BJ (cell line): ENCODE measurements at places on chromosomes 1 and 21. TPM values are rescaled to one million over a fixed set of nuclear protein-coding genes. Genes with fewer than 3 reads are reported as not detected.

- DNase-seq, result no peak
Observed at GRCh38 chr1:202981939-202982338, 14.9 kb upstream of the CYB5R1 start.

DNA sequence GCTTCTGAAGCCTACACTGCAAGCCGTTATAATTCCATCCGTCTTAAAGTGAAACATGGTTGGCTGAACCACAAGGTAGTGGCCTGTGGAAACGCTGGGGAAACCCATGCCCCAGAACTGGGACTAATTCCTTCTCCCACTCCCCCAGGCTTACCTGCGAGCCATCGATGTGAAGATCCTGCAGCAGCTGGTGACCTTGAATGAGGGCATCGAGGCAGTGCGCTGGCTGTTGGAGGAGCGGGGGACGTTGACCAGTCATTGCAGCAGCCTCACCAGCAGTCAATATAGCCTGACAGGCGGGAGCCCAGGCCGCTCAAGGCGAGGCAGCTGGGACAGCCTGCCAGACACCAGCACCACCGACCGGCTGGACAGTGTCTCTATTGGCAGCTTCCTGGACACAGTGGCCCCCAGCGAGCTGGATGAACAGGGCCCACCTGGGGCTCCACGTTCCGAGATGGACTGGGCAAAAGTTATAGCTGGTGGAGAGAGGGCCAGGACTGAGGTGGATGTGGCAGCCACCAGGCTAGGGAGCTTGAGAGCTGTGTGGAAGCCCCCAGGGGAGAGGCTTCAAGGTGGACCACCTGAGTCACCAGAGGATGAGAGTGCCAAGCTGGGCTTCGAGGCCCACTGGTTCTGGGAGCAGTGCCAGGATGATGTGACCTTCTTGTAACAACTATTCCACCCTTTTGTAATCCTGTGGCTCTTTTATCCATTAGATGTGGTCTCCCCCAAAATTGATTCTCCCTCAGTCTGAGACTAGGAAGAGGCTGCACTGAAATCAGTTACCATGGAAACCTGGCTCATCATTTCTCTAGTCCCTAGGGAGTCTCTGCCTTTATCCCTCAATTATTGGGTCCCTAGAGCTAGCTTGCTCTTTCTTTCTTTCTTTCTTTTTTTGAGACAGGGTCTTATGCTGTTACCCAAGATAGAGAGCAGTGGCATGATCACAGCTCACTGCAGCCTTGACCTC is 16.7 kb downstream of the LURAP1 start:
- DNase-seq, result no peak

- DNase-seq, result no peak
Observed at GRCh38 chr1:176976225-176976624, 188.3 kb downstream of the ASTN1 start.

GRCh38 chr1:112501810-112502641 is 6.7 kb upstream of the WNT2B start:
- no peak for DNase-seq

DNA sequence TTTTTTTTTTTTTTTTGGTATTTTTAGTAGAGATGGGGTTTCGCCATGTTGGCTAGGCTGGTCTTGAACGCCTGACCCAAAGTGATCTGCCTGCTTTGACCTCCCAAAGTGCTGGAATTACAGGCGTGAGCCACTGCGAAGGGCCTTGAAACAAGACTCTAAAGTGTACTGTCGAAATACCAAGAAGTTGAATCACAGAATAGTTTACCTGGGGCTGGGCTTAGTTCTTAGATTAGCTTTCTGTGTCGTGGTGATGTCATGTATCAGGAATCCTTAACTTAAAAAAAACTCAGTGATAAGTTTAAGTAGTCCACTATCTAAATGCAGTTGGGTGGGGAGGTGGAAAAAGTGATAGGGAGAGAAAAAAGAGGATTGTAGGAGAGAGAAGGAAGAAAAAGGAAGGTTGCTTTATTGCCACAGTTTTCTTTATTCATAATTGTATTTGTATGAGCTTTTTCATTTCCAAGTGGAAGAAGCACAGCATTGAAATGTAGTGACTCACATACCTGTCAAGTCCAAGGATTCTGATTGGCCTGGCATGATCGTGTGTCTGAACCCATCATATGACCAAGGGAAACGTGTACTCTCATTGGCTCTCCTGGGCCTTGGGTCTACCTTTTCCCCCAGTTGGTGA is 13.4 kb downstream of the ITSN1 start:
- no peak for DNase-seq

DNA sequence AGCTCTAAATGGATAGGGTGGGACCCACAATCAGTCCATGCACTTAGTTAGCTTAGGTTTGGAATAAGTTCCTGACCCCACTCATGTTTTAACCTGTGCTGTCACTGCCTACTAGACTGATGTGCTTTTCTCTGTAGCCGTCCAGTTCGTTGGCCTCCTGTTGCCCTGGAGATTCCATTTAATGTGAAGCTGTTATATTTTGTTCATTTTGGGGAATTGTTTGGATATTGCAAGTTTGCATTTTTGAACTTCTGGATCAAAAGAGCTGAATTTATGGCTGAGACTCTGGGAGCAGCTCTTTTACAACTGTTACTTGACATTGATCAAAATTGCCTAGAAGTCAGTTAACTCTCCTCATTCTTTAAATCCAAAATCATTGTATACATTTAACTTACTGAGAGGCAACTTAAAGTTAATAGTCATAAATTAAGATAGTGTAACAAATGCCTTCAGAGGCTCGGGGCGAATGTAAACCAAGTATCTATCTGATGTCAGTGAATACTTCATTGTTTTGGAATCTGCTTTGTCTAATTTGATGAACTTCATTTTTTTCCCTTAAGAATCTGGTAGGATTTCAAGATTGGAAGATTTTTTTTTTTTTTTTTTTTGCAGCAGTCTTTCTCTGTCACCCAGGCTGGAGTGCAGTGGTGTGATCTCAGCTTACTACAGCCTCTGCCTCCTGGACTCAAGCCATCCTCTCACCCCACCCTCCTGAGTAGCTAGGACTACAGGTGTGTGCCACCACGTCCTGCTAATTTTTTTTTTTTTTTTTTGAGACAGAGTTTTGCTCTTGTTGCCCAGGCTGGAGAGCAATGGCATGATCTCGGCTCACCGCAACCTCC is 38.1 kb downstream of the MIGA1 start:
- no peak for DNase-seq

LHX8 gene
- 0.05 and 0.06 TPM in 2 replicates for polyA plus RNA-seq
